ENCODE measurements at places on chromosomes 1 and 21.

DNA sequence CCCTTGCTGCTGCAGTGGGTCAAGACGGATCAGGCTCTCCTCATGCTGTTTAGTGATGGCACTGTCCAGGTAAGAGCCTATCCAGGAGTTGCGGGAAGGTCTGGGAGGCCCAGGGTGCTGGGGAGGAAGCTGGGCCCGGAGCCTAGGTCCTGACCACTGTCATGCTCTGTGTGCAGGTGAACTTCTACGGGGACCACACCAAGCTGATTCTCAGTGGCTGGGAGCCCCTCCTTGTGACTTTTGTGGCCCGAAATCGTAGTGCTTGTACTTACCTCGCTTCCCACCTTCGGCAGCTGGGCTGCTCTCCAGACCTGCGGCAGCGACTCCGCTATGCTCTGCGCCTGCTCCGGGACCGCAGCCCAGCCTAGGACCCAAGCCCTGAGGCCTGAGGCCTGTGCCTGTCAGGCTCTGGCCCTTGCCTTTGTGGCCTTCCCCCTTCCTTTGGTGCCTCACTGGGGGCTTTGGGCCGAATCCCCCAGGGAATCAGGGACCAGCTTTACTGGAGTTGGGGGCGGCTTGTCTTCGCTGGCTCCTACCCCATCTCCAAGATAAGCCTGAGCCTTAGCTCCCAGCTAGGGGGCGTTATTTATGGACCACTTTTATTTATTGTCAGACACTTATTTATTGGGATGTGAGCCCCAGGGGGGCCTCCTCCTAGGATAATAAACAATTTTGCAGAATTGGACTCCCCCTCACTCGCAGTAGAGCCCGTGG lies 1.7 kb downstream of the DYNLT4 start:
- DNase-seq: no peak

DNA sequence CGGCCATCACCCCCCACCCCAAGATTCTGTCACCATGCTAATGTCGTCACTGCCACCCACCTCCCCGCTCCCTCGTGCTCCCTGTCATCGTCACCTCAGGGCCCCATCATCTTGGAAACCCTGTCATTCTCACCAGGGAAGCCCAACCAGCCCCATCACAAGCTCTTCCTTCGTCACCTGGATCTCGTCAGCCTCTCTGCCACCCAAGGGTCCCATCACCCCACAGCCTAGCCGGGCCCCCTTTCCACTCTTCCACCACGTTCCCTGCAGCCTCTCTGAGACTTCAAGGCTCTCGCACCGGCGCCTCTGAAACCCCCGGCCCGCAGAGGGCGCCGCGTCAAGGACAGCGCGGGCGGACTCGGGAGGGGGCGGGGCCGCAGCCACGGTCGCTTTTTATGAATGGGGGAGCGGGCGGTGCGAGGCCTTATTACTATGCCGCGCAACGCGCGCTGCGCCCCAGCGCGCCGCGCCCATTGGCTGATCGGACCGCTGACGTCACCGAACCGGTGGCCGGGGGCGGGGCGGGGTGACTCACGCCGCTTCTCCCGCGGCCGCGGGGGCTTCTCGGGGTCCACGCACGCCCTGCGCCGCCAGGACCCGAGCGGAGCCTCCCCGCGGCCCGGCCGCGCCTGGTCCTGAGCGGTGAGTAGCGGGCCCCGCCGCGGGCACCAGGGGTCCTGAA lies at the start of gene GPR3:
TSS of gene GPR3 (plus strand) at position 527 of the 682 bp plus-strand sequence. CDS start 1,177 bp downstream, outside the sequence.
- DNase-seq: peak; percentile 94

GRCh38 chr1:15945832-15946448 lies 30.0 kb downstream of the ZBTB17 start:
- DNase-seq: no peak

GRCh38 chr1:165456114-165456513 lies 11.2 kb upstream of the RXRG start:
- DNase-seq: no peak

DNA sequence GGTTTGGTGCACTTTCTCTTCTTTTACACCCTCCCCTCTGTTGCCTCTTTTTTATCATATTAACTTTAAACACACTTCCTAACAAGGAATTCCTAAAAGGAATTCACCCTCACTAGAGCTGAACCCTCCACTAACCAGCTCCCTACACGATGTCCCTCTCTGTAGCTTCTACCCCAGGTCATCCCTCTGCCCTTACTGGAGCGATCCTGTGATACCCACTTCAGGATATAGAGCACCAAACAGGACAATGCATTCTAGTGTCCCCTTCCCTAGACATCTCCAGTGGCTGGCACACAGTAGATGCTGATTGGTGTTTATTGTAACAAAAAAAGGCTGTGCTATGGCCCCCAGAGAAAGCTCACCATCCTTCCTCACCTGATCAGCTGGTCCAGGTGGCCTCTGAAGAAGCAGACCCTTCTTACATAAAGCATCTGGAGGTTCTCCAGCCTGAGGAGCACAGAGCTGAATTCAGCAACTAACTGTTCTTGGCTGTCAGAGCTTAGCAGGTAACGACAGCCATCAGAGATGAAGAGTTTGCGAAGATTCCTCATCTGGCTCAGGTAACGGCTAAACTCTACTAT lies 1.4 kb downstream of the PRAMEF18 start:
- DNase-seq: no peak

GRCh38 chr1:70324683-70325082 lies 29.8 kb downstream of the ANKRD13C start:
- no peak for DNase-seq

DNA sequence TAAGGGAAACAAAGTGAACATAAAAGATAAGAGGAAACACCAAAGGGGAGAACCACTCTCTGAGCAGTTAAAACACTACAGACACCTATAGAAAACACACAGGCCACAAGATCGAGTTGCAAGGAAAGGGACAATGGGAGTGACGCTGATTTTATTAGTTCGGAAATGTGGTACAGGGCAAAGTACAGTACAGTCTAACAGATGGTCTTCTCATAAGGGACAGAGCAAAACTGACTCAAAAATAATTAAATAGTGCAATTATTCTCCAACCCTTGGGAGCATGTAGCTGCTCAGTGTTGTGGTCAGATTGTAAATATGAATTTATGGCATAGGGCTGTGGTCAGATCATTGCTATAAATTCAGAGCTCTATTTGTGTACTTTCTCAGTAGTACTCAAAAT lies 352.0 kb downstream of the USH2A start:
- no peak for DNase-seq

DNA sequence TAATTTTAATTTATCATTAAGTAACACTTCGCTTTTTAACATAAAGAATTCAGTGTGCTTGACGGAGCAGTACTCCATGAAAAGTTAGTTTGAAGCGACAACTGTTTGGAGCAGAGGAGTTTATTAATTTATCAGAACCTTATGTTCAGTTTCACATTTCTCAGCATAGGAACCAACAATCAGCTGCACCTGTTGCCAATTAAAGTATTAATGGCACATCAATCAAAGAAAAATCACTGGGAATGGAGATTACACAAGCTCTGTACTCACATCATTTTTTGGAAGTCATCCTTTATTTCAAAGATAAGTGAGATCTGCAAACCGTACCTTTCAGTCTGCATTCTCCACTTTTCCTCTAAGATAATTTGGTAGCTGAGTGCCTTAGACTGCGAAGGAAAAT lies 344.6 kb downstream of the LMO4 start:
- no peak for DNase-seq

GRCh38 chr1:165389609-165390008 lies 33.1 kb upstream of the LMX1A start:
- DNase-seq: no peak

- DNase-seq: no peak
Observed at GRCh38 chr21:46457801-46458314, 833 bp upstream of the DIP2A start.

- DNase-seq: no peak
Observed at GRCh38 chr1:50611675-50612074, 188.4 kb upstream of the DMRTA2 start.

DNA sequence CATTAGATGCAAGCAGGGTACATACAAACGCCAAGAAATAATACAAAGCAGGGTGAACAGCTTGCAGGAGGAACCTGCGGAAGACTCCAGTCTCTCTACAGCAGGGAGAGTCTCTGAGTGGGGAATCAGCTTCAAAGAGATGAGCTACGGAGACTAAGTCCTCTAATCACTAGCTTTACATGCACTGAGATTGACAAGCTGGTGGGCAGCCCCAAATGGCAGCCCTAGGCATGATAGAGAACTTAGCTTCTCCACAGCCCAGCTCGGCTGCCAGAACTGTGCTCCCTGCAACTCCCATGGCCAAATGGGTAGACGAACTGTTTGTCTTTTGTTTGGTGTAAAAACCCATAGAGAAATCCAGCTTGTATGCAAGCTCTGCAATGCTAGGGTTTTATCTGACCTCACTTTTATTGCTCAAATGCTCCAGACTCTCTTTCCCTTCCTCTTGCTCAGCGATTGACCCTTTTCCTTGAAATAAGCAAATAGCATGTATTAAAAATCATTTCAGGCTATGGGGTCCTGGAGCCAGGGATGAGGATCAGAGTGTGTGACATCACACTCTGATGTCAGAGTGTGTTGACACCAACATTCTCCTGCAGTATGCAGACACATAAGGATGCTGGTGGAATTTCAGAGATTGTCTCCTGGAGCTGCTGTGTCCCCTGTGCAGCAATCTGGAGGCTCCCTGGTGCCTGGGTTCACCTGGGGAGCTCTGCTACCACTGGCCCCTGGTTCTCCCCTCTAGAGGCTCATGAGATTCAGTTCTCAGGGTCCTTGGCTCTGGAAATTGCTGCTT lies 238.5 kb downstream of the TTLL7 start:
- no peak for DNase-seq

- DNase-seq: no peak
Observed at GRCh38 chr21:26408511-26408910, 164.6 kb downstream of the CYYR1 start.

- DNase-seq: no peak
Observed at GRCh38 chr1:163758977-163759670, 437.4 kb downstream of the NUF2 start.

DNA sequence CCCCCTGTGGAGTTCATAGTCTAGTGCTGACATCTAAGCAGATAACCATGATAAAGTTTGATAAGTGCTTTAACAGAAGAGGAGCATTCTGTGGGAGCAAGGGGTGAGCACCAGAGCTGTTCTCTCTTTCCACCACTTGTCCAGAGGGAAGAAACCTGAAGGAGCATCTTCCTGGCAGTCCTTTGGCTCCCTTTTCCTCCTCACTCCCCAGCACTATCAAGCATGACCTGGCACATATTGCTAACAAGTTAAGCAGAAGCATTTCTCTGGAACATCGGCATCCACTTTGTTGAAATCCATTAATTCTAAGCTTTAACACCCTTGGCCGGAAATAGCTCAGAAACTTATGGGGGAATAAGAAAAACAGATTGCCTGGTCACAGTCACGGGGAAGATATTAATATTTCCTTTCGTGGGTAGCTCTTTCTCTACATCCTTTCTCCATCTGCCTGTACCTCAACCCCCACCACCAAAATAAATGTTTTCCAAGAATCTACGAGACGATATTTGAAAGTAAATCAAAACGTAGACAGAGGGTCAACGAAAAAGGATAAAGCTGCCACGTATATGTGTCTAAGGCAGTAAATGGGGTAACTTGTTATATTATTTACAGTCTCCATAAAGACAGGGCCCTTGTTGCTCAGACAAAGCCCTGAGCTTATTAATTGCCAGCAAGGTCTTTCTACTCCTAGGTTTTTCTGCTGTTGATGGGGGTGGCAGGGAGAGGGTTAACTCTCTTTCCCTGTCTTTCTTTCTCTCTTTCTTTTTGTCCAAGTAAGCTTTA lies 351.4 kb downstream of the NUF2 start:
- DNase-seq: no peak

Data from 8988T (cell line).